ENCODE measurements at places on chromosomes 5 and 9.

GRCh38 chr5:119131530-119132304 is 60.8 kb downstream of the DMXL1 start:
- DNase-seq: no peak

DNA sequence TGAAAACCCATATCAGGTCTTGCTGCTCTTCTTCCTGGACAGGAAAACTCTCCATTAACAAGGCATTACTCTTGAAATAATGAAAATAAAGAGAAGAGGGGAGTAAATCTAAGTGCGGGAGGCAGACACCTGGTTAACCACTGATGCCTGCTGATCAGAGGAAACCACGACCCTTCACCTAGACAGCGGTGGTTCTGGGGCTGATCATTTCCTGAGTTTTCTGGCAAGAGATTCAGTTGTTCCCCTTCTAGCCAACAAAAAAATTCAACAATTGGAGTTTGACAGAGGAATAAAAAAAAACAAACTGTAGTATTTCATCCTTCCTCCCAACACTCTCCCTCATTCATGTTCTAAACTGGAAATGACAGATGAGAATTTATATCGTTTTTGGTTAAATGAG is 3.0 kb downstream of the RLN2 start:
- no peak for DNase-seq

DNA sequence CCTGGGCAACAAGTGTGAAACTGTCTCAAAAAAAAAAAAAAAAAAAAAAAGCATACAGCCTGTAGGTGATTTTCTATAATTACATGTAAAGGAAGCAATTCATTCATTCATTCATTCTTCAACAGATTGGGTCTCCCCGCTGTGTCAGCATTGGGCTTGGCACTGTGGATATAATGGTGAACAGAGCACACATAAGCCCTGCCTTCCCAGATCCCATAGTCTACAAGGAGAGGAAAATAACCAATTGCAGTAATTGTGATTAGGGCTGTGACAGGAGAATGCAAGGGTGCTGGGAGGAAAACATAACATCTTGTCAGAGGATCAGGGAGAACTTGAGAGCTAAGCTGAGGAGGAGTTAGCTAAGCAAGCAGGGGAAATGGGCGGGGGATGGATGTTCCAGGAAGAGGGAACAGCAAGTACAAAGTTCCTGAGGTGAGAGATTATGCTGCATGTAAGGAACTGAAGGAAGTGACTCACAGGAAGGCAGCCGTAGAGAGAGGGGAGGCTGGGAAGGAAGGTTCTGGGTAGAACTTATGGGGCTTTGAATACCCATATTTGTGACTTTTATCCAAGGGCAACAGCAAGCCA is 24.0 kb upstream of the KLF9 start:
- DNase-seq: no peak

GRCh38 chr9:122991370-122991830 is 42.1 kb upstream of the GPR21 start:
- DNase-seq: peak; percentile 40

DNA sequence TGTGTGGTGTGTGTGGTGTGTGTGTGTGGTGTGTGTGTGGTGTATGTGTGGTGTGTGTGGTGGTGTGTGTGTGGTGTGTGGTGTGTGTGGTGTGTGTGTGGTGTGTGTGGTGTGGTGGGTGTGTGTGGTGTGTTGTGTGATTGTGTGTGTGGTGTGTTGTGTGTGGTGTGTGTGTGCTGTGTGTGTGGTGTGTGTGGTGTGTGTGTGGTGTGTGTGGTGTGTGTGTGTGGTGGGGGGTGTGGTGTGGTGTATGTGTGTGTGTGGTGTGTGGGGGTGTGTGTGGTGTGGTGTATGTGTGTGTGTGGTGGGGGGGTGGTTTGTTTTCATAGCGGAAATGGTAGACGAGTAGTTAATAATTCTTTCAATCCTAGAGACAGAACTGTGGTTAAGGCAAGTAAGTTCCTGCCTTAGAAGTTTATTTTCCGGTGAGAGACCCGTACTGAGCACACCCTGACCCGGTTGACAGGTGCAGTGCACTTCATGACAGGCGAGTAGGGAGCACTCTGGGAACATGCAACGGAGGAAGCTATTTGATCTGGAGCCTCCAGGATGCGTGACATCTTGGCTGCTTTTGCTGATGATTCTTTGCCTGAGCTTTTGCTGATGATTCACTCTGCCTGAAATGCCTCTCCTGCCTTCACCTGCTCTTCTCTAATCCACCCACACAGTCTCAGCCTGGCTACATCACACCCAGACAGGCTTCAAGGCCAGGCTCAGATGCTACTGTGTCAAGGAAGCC is 21.7 kb upstream of the FAT2 start:
- DNase-seq: no peak

GRCh38 chr5:106269252-106269843 is 1401.4 kb downstream of the EFNA5 start:
- DNase-seq: no peak

DNA sequence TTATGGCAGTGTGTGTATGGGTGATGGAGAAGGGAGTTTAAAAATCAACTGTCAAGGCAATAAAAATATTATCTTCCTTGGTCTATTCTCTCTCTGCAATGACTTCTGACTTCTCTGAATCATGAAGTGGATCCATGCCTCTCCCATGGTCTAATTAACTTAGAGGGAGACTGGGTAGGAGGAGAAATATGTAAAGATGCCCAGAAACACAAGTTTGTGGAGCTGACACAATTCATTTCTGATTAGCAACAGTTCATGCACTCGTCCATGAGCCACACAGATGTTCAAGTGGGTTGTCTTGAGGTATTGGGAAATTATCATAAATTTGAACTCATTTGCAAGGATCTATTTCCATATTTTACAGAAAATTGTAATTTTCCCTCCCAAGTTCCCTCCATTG is 38.1 kb downstream of the INSYN2B start:
- no peak for DNase-seq

DNA sequence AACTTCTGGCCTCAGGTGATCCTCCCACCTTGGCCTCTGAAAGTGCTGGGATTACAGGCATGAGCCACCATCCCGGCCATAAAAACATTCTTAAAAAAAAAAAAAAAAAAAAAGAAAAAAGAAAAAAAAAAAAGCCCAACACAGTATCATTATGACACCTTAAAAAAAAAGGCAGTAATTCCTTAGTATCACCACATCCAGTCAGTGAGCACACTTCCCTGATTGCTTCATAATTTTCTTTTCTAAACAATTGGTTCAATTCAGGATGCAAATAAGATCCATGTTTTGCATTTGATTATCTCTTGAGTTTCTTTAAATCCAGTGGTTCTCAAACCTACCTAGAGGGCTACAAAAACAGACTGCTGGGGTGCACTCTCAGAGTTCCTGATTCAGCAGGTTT is 182.5 kb downstream of the CDK5RAP2 start:
- peak; percentile 4 for DNase-seq

GRCh38 chr9:96168882-96169281 is 133.1 kb downstream of the HSD17B3 start:
- no peak for DNase-seq

- peak; percentile 38 for DNase-seq
Measured at GRCh38 chr5:19886123-19886917, 101.7 kb downstream of the CDH18 start.

DNA sequence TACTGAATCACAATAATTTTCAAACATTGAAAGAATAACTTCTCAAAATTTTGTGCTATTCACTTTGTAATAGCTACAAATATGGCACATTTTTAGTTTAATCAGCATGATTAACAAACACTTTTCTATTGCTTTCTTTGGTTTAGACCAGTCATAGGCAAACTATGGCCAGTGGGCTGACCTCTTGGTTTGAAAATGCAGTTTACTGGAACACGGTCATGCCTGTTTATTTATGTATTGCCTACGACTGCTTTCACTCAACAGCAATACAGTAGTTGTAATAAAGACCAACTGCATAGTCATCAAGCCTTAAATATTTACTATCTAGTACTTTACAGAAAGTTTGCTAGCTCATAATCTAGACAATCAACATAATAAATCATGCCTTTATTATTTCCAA is 810.8 kb downstream of the TLE1 start:
- no peak for DNase-seq

DNA sequence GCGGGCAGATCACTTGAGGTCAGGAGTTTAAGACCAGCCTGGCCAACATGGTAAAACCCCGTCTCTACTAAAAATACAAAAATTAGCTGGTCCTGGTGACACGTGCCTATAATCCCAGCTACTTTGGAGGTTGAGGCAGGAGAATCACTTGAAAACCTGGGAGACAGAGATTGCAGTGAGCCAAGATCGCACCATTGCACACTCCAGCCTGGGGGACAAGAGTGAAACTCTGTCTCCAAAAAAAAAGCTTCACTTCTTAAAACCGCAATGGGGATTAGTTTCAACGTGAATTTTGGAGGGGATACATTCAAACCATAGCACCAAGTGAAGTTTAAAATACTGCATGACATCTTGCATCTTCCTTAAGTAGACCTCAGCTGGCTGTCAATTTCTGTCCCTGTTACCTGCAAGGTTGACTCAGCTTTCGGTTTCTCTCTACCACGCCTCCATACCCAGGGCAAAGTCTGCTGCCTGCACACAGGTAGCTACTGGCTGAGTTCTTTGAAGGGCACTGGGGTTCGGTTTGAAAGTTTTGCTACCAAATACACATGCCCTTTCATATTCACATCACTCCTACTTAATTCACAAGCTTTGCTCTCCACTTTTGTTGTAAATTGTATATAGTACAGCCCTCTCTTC is 69.3 kb downstream of the KIAA1958 start:
- DNase-seq: no peak

- no peak for DNase-seq
Measured at GRCh38 chr5:107564931-107565372, 105.8 kb downstream of the EFNA5 start.

- no peak for DNase-seq
Measured at GRCh38 chr5:176894298-176894697, 4.8 kb downstream of the HK3 start.

- no peak for DNase-seq
Measured at GRCh38 chr9:93068956-93069355, 10.5 kb downstream of the SUSD3 start.

DNA sequence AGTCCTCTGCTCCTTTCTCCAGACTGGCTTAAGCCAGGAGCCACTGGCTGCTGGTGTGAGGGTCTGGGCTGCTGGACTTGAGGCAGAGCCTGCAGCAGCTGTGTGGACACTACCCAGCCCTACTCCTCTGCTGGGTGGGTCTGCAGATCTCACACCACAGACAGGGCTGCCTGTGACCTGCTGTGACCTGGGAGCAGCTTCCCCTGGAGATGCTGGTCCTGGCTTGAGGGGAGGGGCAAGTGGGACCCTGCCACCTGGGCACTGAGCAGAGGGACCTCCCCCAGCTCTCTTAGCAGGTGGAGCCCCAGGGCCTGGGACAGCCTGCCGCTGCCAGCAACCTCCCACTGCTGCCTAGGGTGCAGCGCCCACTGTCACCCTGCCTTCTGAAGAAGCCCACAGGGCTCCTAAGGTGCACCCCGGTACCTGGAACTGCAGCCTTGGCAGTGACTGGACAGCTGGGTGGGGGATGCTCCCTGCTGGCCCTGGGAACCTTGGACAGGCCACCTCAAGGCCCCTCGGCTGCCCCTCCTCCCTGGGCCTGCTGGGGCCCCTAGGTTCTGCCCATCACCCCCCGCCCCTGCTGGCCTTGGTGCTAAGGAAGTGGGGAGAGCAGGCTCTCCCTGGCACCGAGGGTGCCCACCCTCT is 9.1 kb downstream of the CACFD1 start:
- DNase-seq: no peak

DNA sequence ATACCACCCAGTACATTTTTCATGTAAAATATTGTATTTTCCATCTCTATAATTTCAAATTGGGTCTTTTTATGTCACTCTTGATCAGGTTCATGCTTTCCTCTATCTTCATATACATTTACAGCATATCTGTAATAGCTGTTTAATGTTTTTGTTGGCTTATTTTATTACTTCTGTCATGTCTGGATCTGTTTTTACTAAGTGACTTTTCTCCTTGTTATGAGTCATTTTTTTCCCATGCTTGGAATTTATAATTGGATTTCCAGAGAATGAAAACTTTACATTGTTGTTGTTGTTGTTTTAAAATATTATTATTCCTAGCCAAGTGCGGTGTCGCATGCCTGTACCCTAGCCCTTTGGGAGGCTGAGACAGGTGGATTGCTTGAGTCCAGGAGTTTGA is 5.6 kb upstream of the ADAMTS19 start:
- no peak for DNase-seq

DNA sequence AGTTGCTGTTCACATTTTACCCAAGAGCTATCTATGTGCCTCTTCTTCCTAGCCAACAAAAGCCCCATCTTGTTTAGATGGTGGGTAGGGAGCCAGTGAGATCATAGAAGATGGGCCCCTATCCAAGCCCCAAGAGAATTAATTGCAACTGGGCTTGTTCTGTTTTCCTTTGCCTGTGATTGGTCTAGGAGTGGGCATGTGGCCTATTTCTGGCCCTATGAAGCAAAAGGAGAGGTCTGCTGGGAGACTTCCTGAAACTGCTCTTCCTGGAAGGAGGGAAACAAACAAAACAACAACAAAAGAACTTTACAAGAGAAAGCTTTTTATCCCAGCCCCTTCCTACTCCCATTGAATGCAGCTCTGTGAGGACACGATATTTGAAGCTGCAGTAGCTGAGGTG is 32.5 kb upstream of the ALDOB start:
- DNase-seq: no peak

DNA sequence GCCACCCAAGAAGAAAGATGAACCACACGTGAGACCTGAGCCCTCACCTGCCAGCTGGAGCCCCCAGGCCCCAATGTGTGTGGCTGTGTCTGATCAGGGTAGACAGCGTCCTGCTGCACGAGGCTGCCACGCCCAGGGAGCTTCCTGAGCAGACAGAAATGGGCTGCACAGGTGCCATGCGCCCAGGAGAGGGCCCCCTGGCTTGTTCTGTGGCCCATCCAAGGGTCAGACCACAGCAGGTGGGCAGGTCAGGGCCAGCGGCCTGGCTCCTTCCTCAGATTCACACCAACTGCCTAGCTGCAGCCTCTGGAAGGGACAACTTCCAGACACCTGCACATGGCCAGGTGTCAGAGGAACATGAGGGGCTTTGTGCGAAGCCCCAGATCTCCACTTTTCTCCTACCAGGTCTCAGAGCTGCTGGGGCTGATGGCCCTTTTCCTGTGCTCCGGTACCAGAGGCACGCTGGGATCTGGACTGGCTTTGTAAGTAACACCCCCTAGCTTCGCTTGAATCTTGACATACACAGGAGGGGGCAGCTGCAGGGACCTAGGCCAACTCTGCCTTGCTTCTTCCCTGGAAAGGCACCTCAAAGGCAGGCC is 10.8 kb downstream of the SARDH start:
- DNase-seq: peak; percentile 29

DNA sequence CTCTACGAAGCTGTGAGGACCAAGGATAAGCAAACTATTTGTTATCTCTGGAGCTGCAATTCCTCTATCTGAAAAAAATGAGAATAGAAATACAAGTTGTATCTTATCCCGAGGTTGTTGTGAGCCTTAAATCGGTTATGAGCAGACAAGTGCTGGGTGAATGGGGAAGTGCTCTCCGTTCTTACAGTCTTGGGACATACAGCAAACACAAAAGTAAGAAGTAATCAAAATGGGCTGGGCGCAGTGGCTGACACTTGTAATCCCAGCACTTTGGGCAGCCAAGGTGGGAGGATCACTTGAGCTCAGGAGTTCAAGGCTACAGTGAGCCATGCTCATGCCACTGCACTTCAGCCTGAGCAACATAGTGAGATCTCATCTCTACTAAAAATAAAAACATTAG is 31.7 kb downstream of the ITK start:
- DNase-seq: no peak
